ENCODE measurements at places on chromosomes 5 and 9. TPM values are rescaled to one million over a fixed set of nuclear protein-coding genes. Genes with fewer than 3 reads are reported as not detected.

TAF11L13 gene
- total RNA-seq = not detected

TAF11L10 gene
- not detected for total RNA-seq

SGCD gene
- total RNA-seq = 3.4 TPM

CBY3 gene
- not detected for total RNA-seq

WDR31 gene
- total RNA-seq = 0.49 TPM

PCDHGA10 gene
- total RNA-seq = 5.0 TPM

ST6GALNAC4 gene
- total RNA-seq = 66.1 TPM

ELOVL7 gene
- 0.16 TPM for total RNA-seq

GPRIN1 gene
- total RNA-seq = 3.7 TPM

ECSCR gene
- 28.2 TPM for total RNA-seq

CHMP5 gene
- total RNA-seq = 57.7 TPM

SHISAL2B gene
- not detected for total RNA-seq

UGCG gene
- 109 TPM for total RNA-seq

DMRT2 gene
- not detected for total RNA-seq

KLF4 gene
- total RNA-seq = 28.2 TPM

HMMR gene
- 11.3 TPM for total RNA-seq

DOCK8 gene
- 0.36 TPM for total RNA-seq

ZFP37 gene
- 0.36 TPM for total RNA-seq

MCIDAS gene
- not detected for total RNA-seq

PTGS1 gene
- 340 TPM for total RNA-seq

ACOT12 gene
- not detected for total RNA-seq

ENG gene
- 620 TPM for total RNA-seq

ZFP2 gene
- total RNA-seq = under 0.01 TPM

POLR3G gene
- 0.72 TPM for total RNA-seq

ROR2 gene
- 33.4 TPM for total RNA-seq

LHX6 gene
- 1.8 TPM for total RNA-seq

TXNDC8 gene
- total RNA-seq = not detected

SELENOP gene
- total RNA-seq = 25.3 TPM

ZDHHC11B gene
- total RNA-seq = not detected

COL5A1 gene
- 1,217 TPM for total RNA-seq

PCDHGA6 gene
- 1.1 TPM for total RNA-seq

ANKDD1B gene
- total RNA-seq = 0.16 TPM

PGM5 gene
- 0.18 TPM for total RNA-seq

APBA1 gene
- 14.3 TPM for total RNA-seq

FBN2 gene
- total RNA-seq = 61.7 TPM

TAF11L5 gene
- total RNA-seq = not detected

CACFD1 gene
- 4.2 TPM for total RNA-seq

PROB1 gene
- total RNA-seq = 1.5 TPM

SPINK7 gene
- not detected for total RNA-seq

NME5 gene
- 1.9 TPM for total RNA-seq

TPPP gene
- total RNA-seq = 0.72 TPM

SLC46A2 gene
- not detected for total RNA-seq

Measured in cardiac atrium fibroblast (primary cell).